ENCODE measurements at places on chromosomes 3 and 15. TPM values are rescaled to one million over a fixed set of nuclear protein-coding genes. Genes with fewer than 3 reads are reported as not detected.

DNA sequence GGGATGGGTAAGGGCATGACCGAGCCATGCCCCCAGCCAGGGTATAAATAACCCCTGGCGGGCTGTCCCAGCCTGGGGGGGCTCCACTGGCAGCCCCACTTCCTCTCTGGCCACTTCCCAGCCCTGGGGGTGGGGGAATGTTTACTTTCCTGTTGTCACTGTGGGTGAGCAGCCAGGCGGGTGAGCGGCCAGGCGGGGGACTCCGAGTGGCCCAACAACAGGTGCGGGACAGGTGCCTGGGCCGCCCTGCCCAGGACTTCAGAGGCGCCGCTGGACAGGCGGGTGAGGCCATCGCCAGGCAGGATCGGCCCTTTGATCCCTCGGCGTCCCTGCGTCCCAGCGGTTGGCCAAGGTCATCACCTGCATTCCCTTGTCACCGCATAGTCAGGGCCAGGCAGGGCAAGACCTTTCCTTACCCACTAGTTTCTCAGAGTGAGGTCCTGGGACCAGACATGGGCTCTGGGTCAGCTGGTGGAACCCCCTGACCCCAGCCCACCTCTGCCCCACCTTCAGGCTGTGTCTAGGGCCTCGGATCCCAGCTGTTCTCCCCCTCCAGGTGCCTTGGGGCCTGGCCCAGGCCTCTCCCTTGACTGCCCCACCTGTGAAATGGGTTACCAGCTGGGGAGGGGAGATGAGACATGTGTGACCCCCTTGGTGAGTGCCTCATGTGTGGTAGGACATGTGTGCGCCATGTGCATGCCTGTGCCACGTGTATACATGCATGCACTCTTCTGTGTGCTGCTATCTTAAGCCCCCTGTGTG, 16.6 kb downstream of the SEMA3F start:
- DNase-seq, result no peak

DNA sequence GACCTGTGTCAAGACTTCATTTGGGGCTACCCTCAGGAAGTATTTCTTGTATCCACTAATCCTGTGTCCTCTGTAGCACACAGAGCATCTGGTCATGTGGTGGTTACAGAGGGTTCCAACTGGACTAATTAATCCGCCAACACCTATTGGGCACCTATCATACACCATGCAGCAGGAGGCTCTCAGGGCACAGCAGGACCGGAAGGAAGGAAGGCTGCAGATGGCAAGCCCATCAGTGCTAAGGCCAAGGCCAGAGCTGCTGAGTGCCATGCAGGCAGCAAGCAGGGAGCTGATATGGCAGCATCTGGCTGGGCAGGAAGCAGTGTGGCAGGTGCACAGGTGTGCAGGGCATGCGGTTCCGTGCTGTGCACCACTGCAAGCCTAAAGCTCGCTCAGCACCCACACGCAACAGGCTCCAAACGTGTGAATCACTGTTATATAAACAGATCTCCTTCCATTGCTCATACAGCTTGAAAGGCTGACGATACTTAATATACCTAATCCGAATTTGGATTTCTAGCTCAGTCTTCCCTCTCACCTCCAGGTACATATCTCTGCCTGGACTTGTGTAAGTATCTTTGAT, 64.4 kb upstream of the SNRPA1 start:
- no peak for DNase-seq

DNA sequence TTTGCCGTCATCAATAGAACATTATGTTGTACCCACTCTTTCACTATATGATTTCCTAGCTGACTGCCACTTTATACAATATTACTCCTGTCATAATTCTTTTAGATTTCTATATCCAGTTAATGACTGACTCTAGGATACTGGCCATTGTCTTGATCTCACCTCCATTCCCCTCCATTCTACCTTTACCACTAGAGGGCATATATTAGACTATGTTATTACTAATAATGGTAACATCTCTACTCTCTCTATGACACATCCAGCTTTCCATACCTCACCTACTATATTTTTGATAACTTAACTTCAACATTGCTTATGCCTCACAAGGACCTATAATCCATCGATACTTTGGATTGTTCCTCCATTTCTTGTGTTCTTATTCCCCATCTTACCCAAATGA, 31.4 kb upstream of the POU1F1 start:
- no peak for DNase-seq

- DNase-seq, result no peak
These were observed 130.3 kb downstream of the GHSR start for GRCh38 chr3:172317984-172318383.

- no peak for DNase-seq
These were observed 66.9 kb downstream of the KCNAB1 start for GRCh38 chr3:156187146-156187769.

- DNase-seq, result no peak
These were observed 294.1 kb upstream of the UBE2E2 start for GRCh38 chr3:22908989-22909507.

DNA sequence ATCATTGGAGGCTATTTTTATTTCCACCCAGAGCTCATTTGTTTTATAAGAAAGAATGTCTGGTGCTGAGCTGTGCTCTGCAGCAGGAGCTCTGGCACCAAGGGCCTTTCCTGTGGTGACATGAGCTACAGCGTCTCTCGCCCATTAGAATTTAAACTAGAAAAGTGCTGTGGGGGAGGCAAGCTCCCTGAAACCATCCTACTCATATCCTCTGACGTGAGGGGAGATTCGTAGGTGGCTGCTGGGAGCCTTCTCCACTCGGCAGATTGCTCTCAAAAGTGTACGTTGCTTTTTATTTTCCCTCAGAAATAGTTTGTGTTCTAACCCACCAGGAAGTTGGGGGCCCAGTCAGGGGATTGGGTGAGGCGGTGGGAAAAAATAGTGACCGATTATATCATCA, 76.3 kb upstream of the ARHGEF3 start:
- peak; percentile 39 for DNase-seq

- no peak for DNase-seq
These were observed 159.3 kb upstream of the NR2F2 start for GRCh38 chr15:96170979-96171739.

Gene GOLGA8R
- total RNA-seq, result 3.5 TPM

Gene SCAMP2
- total RNA-seq, result 156 TPM

Gene MRAS
- not detected for total RNA-seq

Gene TERC
- total RNA-seq, result 4.0 TPM
